Activated naive CD4-positive, alpha-beta T cell treated with Interleukin-2 at 50 U/mL for 16 hours (primary cell): ENCODE measurements at places on chromosomes 1 and 21.

GRCh38 chr1:20699558-20699957 is 18.2 kb downstream of the KIF17 start:
- no peak for DNase-seq

DNA sequence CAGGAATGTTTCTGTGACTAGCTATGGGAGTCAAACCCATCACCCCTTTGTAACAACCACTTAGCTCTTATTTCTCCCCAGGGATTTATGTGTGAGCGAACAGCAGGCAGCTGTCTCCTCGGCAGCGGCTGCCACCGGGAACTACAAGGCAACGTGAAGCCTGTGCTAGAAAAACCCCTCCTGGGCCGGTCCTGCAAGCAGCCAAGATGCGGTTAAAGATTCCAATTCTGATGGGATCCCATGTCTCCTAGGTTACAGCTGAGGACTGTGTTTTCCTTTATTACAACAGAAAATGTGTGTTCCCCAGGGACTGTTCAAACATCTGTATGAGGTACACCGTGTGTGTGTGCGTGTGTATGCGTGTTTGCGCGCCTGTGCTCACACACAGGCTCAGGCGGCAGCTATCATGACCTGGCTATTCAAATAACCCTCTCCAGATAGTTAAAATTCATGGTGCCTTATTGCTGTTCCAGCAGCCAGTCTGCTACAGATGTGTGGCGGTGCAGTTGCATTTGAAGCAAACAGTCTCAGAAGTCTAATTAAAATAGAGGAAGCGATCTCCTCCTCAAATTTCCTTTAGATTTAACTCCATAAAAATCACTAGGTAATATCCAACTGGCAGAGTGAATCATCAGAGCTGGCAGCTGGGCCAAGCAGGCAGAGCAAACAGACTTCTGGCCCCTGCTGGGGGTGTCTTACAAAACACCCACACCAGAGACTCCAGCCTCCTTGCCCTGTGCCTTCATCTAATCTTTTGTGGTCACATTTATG is 68.0 kb downstream of the LMX1A start:
- DNase-seq: no peak

- DNase-seq: no peak
Measured at GRCh38 chr1:234656944-234657654, 47.1 kb upstream of the IRF2BP2 start.

GRCh38 chr1:50424045-50424883 is 1.0 kb upstream of the DMRTA2 start:
- DNase-seq: no peak

- no peak for DNase-seq
Measured at GRCh38 chr1:97396463-97396862, 524.4 kb downstream of the DPYD start.

GRCh38 chr1:177305040-177306018 is 134.6 kb downstream of the BRINP2 start:
- DNase-seq: no peak

DNA sequence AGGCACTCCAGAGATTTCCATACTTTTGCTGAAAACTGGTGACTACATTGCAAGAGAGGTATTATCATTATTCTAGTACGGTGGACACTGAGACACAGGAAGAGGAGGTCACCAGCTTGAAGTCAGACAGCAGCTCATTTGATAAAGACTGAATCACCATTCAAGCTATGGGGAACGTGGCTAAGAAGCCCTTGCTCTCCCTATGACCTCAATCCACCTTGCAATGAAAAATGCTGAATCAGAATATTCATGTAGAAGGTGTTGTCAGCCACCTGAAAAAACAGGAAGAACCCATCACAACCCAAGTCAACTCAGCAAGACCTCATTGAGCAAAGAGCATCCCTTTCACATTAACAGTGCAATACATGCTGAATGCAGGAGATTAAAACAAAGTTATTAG is 59.0 kb upstream of the FGGY start:
- DNase-seq: no peak

DNA sequence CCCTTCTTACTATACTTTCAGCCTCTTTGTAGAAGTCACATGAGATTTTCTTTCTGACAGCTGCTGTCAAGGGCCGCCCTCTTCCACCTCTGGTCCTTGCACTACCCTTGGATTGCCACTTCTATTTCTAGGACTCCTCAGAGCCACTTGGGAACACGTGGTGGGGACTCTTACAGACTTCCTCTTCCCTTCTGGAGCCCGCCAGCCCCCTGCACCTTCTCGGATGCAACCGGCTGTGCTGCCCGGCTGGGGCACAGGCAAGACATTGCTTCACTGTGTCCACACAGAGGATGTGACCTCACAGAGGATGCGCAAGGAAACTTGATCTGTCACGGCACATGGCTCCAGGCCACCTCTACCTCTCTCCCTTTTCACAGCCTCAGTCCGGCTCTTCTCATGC is 2.4 kb upstream of the IKBKE start:
- no peak for DNase-seq
